Renal pelvis (tissue), 12 donors: ENCODE measurements at places on chromosomes 1 and 21. TPM values are rescaled to one million over a fixed set of nuclear protein-coding genes. Genes with fewer than 3 reads are reported as not detected.

- no peak for DNase-seq
These were observed 161.1 kb downstream of the EDEM3 start for GRCh38 chr1:184593597-184593996.

GRCh38 chr21:42991992-42992740, 17.8 kb downstream of the PKNOX1 start:
- DNase-seq: peak; percentile 89

GRCh38 chr1:181119093-181119989, 30.8 kb downstream of the IER5 start:
- DNase-seq: no peak

GRCh38 chr1:209567698-209568175, 15.8 kb upstream of the CAMK1G start:
- DNase-seq: no peak

DNA sequence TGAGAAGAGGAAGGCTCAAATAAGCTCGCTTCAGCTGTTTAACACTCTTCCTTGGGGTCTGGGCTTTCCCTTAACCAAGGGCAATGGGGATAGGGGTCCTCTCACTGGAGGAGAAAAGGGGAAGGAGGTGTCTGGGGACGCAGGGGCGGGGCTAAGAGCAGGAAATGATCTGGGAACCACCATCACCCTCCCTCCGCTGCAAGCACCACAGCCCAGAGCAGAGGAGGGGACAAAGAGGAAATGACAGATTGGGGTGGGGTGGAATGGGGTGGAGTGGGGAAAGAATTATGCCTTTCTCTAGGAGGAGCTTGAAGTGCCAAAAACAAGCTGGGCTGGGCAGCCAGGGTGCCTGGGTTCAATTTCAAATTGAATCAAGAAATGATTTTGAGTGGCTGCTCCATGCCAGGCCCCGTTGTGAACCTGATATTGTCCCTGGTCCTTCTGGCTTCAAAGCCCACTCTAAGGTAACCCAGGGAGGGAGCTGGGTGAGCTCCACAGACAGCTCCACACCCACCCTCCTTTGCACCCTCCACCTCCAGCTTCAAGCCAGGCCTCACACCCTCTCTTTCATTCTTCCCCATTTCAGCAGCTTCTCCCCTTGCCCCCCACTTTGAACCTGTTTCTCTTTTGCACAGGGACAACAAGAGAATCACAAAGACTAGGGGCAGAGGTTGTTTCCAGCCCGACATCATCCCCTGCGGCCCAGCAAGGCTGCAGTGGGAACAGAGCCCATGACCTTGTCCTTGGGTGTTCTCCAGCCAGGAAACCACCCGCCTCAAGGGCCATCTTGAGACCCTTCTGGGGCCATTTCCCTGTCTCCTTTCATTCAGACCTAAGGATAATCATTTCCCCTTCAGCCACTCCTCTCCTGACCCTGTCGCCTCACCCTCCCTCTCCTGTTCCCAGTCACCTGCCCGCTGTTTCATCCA, 1.1 kb downstream of the ARHGAP30 start:
- no peak for DNase-seq

- peak; percentile 79 for DNase-seq
These were observed 81.5 kb downstream of the ABCA4 start for GRCh38 chr1:94039514-94039870.

DNA sequence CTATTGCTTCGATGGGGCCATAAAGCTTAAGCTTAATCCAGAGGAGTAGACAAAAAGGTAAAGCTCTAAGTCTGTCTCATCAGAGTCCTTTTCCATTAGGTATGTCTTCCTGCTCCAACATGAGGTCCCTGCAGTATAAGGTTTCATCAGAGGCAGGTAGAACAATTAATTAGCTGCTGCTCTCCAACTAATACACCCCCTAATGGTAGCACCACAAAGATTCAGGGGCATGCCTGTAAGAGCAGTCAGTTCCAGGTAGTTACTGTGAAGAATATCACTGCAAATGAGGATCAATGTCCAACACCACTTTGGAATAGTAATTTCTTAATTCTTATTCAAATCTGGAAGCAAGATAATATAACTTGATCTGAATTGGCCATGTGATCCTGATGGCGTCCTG, 160.3 kb upstream of the ESRRG start:
- DNase-seq: no peak

The ATAD3C gene
- polyA plus RNA-seq: 5.1 TPM

The TINAGL1 gene
- 47.4 TPM for polyA plus RNA-seq
